ENCODE measurements at places on chromosomes 1 and 21.

DNA sequence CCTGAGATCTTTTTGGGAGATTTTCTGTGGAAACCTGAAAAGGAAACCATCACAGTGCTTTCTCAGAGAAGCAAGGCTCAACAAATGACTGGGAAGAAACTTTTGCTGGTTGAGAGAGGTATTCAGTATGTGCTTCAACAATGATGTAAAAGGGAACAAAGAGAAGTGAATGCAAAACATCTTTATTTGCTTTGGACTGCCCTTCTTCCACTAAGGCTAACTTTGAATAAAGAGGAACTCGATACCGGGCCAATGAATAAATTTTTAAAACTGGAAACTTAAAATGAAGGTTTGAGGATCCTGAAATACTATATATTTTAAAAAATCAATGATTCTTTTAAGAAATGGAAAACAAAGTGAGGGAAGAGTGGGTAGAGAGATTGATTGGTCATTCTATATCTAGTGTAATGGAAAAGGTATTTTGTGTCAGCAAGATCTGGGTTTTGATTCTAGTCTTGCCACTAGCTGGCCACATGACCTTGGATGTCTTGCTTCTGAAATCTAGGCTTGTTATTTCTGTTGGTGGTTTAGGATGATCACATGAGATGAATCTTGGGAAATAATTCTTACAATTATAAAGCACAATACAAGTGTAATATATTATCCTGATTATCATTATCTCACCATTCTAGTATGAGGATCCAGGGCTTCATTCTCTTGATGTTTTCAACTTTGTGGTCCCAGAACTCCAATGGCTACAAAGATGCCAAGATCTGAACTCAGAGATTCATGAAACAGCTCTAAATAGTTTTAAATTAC is 34.6 kb upstream of the APOBEC4 start:
- H3K4me1 ChIP-seq: no peaks in the 10 kb centered on the region
- DNase-seq: no peak
- no peak overlapping the region for H3K4me3 ChIP-seq
- no peaks in the 10 kb centered on the region for H3K27me3 ChIP-seq
- no peaks in the 10 kb centered on the region for H3K36me3 ChIP-seq

GRCh38 chr1:205792961-205793673 is 17.8 kb upstream of the RAB29 start:
- DNase-seq: no peak
- H3K36me3 ChIP-seq: peaks cover 92% of the 10 kb centered on the region
- H3K27ac ChIP-seq: no peak overlapping the region
- H3K4me1 ChIP-seq: no peaks in the 10 kb centered on the region
- no peaks in the 10 kb centered on the region for H3K27me3 ChIP-seq

DNA sequence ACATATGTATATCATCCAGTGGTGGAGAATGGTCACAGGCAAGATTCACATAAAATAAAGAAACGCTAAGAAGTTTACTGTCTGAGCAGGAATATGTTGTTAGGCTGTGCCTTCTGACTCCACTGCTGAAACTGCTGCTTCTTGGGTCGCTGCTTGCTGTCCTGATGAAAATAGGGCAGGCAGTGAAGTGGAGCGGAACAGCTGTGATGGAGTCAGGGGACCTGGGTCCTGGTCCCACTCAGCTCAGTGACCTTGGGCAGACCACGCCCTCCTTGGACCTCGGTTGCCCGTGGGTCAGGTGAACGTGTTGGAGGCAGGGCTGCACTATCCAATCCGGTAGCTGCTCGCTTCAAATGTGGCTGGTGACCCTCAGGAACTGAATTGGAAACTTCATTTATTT is 33.4 kb upstream of the IFFO2 start:
- H3K4me3 ChIP-seq: no peak overlapping the region
- H3K36me3 ChIP-seq: no peaks in the 10 kb centered on the region
- no peak for DNase-seq
- no peaks in the 10 kb centered on the region for H3K27me3 ChIP-seq
- no peaks in the 10 kb centered on the region for H3K4me1 ChIP-seq
- no peak overlapping the region for H3K27ac ChIP-seq

DNA sequence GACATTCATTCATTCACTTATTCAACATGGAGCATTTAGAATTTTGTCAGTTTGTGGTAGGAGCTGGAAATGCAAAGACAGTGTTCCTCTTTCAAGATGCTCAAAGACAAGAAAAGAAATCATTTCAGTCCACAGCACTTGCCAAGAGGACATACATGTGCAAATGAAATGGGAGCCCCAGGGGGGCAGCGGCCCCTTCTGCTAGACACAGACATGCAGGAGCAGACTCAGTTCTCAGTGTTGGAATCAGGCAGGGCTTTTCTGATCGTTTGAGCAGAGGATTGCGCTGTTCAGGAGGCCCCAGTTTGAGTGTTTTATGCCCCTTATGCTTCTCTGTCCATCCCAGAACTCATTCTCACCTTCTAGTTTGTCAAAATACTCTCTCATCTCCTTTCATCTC is 35.6 kb upstream of the VASH2 start:
- no peak for DNase-seq
- no peaks in the 10 kb centered on the region for H3K36me3 ChIP-seq
- peaks cover 8% of the 10 kb centered on the region for H3K4me1 ChIP-seq
- no peak overlapping the region for H3K27ac ChIP-seq
- H3K27me3 ChIP-seq: no peaks in the 10 kb centered on the region

GRCh38 chr1:22189619-22190018 is 46.7 kb upstream of the WNT4 start:
- H3K27ac ChIP-seq: no peak overlapping the region
- no peak overlapping the region for H3K4me3 ChIP-seq
- H3K4me1 ChIP-seq: no peaks in the 10 kb centered on the region
- no peaks in the 10 kb centered on the region for H3K36me3 ChIP-seq
- peaks cover 11% of the 10 kb centered on the region for H3K27me3 ChIP-seq
- DNase-seq: peak; percentile 1

DNA sequence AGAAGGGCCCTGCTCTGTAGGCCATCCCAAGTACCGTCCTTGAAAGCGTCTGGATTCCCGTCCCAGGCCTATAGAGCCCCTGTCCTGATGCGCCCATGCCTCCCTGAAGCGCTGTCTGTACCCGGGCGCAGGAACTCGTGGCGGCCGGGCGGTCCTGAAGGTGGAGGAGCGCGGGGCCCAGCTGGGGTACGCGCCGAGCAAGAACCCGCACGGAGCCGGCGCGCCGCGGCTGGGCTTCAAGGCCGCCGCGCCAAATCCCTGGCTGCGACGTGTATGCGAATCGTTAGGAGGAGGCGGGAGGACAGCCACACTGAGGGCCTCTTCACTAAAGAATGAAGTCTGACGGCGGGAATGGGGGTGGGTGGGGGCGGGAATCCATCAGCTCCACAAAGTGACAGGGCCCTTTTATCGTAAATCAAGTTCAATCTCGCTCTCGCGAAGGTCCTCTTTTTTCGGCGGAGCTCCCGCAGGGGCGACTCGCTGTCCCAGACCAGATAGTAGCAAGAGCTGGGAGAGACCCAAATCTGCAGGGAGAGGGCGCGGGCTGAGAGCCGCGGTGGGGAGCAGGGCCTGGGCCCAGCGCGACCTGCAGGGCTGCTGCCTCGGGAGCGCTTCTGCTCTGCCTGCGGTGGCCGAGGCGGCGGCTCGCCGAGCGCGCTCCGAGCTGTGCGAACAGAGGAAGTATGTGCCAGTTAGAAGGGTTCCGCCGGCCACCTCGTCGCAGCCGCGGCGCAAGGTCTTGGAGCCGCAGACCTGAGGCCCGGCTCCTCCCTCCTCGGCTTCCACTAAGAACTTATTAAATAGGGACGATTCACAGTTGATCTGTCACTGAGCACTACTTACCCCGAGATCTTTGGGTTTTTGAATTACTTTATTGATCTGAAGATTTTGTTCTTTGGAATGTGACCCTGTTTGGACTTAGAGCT is 10.4 kb downstream of the BARHL2 start:
- H3K27ac ChIP-seq: no peak overlapping the region
- peaks cover 21% of the 10 kb centered on the region for H3K4me1 ChIP-seq
- H3K27me3 ChIP-seq: peaks cover 93% of the 10 kb centered on the region
- H3K36me3 ChIP-seq: no peaks in the 10 kb centered on the region
- H3K4me3 ChIP-seq: peak overlapping the region; percentile 18
- DNase-seq: peak; percentile 78

DNA sequence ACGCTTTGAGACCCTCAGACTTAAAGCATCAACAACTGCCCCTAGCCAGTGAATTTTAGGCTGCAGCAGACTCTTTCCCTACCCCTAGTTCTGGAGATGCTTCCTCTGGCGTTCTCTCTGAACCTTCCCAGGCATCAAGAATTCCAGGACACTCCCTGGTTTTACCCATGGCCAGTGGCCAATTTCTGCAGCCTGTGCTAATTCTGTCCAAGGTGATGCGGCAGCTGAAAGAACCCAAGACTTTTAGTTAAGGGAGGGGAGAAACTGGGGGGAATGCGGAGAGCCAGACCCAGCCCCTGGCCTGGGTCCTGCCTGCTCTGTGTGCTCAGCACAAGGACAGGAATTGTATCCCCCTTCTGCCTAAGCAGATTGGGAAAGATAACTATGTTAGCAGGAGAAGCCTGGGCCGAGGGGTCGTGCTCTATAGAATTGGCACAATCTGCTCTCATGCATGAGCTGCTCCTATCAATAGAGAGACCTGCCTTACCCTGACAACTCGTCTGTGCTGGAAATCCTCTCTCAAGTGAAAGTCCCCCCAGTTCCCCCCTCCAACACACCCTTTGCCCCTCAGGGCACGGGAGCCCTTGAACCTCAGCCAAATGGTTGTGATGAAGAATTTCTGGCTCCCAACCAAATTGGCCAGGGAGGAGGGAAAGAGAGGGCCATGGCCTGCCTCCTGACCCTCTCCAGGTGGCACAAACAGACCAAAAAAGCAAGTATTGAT is 5.4 kb upstream of the GJA8 start:
- no peaks in the 10 kb centered on the region for H3K27me3 ChIP-seq
- H3K4me1 ChIP-seq: peaks cover 9% of the 10 kb centered on the region
- no peak overlapping the region for H3K27ac ChIP-seq
- no peak for DNase-seq

DNA sequence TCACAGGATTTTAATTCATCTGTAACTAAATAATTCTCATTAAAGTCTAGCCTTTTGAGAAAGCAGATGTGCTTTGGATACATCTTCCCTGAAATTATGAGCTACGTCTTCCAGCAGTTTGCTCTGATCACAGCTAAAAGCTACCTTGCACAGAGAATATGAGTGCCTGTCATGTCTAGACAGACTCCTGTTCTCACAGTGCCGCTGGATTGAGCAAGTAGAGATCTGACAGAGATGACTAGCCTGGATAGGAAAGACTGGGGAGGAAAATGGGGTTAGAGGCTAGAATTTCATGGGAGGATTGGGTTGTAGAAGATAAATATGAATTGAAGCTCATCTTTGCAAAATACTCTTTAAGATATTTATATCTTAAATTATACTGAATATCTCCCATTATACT is 24.1 kb downstream of the CEPT1 start:
- H3K27ac ChIP-seq: no peak overlapping the region
- peaks cover 55% of the 10 kb centered on the region for H3K36me3 ChIP-seq
- H3K4me3 ChIP-seq: no peak overlapping the region
- DNase-seq: no peak
- no peaks in the 10 kb centered on the region for H3K27me3 ChIP-seq

DNA sequence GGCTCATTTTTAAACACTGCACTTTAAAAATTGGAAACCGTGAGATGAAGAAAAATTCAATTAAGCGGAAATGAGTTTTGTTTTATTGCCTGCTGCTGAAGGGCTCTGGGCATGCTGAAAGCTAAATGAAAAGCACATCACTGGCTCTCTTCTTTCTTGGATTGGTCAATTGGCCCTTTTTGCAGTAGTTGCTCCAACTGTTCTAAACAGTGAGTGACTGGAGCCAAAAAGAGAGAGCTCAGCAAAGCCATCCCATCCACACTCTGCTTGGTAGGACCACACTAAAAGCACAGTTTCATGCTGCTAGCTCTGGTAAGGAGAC is 48.1 kb downstream of the LHX4 start:
- H3K4me3 ChIP-seq: no peak overlapping the region

DNA sequence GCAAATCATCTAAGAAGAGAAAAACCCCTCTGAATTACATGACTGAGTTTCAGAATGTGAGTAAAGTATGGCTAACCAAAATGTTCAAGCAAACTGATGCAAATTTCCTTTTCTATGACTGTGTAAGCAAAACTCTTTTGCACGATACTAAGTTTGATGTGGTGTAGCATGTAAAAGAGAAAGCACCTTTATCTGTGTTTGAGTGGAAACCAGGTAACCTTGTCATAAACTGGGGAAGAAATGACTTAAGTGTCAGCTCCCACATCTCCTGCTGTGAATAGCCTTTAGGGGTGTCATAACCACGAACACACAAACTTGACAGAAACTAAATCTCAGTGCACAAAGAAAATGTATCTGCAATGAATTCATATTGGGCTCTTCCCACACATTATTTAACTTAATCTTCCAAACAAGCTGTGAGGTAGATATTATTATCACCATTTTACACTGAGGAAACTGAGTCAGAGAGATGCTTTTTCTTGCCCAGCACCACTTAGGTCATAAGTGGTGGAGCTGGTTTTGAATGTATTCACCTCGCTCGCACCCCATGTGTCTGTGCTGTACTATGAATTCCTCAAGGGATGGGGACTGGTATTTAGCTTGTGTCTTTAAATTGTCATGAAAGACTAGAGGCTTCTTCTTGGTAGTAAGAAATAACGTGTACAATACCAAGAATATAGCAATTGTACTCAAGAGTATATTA is 32.9 kb upstream of the IL12RB2 start:
- H3K4me1 ChIP-seq: no peaks in the 10 kb centered on the region
- no peaks in the 10 kb centered on the region for H3K36me3 ChIP-seq
- no peak for DNase-seq
- H3K27ac ChIP-seq: no peak overlapping the region
- no peak overlapping the region for H3K4me3 ChIP-seq

- H3K27ac ChIP-seq: no peak overlapping the region
- no peak for DNase-seq
- peaks cover 22% of the 10 kb centered on the region for H3K4me1 ChIP-seq
Measured at GRCh38 chr1:89643577-89643976, 10.7 kb downstream of the LRRC8C start.

- no peak overlapping the region for H3K4me3 ChIP-seq
- no peaks in the 10 kb centered on the region for H3K36me3 ChIP-seq
- no peak overlapping the region for H3K27ac ChIP-seq
- H3K4me1 ChIP-seq: no peaks in the 10 kb centered on the region
- no peak for DNase-seq
- H3K27me3 ChIP-seq: peaks cover 4% of the 10 kb centered on the region
Measured at GRCh38 chr1:111747282-111747734, 8.1 kb upstream of the INKA2 start.

All from spleen (tissue), 13 donors.